ENCODE measurements at places on chromosomes 7 and 10.
A peak's percentile ranks its signal among the peaks of the same experiment; 100 is the strongest.

GRCh38 chr7:128910569-128910945, at the start of gene KCP:
Gene KCP (minus strand): TSS chr7:128910709. CDS start chr7:128910676, 33 bp downstream.
- DNase-seq = no peak

GRCh38 chr7:129841465-129841864, 111.3 kb downstream of the UBE2H start:
- no peak for DNase-seq

- DNase-seq = peak; percentile 12
Measured at GRCh38 chr10:13349463-13350274, 1.6 kb upstream of the SEPHS1 start.

DNA sequence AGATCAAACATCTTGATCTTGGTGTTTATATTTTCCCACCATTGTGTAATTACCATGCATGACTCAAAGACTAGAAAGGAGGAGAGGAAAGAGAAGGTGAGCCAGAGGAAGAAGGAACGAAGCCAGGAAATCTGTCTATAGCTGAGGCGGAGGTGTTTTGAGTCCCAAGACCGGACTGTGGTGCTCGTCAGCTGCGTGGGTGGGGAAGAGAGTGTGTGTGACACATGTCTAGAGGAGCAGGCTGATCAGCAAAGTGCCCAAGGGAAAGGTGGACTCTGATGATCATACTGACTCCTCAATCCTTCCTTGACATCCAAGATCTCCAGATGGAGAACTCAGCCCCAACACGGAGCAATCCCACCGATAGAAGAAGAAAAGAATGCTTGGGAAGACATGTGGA, 189.5 kb upstream of the MINDY3 start:
- DNase-seq = no peak

- DNase-seq = no peak
Measured at GRCh38 chr10:130737621-130738020, 573.9 kb downstream of the TCERG1L start.

- DNase-seq = no peak
Measured at GRCh38 chr10:97116462-97117162, 69.1 kb downstream of the SLIT1 start.

GRCh38 chr7:45132708-45133320, 21.3 kb upstream of the TBRG4 start:
- no peak for DNase-seq

GRCh38 chr7:155247479-155248365, 50.0 kb upstream of the INSIG1 start:
- DNase-seq = peak; percentile 15

DNA sequence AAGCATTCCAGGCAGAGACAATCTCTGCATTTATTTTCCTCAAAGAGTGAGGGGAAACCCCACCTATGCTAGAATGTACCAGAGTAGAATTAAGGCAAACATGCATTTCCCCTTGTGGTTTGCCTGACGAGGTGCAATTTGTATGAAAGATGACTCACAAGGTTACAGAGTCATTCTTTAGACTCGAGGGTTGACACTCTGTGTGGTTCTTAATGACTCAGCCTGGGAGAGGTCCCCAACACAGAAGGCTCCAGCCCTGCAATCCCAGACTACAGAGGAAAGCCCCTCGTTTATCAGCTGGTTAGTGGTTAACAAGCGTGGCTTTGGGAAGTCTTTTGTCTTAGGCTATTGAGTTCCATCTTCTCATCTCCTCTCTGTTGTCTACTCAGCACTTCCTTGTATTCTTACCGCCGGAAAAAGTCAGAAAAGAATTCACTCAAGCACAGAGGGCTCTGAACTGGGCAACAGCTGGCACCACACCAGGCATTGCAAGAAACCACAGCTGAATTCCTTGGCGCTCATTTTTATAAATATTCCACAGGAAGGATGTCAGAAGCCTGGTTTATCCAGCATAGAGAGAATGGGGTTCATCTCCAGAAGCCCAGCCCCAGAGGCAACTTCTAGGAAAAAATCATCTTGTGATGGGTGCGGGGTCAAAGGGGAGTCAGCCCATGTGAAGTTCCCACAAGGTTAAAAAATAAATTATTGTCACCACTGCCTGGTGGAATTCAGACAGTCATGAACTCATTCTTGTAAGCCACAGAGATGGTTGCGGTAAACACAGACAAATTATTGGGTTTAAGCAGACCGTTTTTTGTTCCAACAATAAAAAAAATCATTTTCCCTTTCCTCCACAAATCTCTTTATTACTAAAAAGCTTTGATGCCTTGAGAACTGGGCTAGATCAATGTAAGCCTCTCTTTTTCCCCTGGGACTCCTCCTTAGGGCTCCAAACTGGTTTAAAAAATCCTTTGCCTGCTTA, 24.5 kb upstream of the SVIL start:
- peak; percentile 98 for DNase-seq

- peak; percentile 43 for DNase-seq
Measured at GRCh38 chr10:27724287-27724686, 21.3 kb downstream of the MKX start.

DNA sequence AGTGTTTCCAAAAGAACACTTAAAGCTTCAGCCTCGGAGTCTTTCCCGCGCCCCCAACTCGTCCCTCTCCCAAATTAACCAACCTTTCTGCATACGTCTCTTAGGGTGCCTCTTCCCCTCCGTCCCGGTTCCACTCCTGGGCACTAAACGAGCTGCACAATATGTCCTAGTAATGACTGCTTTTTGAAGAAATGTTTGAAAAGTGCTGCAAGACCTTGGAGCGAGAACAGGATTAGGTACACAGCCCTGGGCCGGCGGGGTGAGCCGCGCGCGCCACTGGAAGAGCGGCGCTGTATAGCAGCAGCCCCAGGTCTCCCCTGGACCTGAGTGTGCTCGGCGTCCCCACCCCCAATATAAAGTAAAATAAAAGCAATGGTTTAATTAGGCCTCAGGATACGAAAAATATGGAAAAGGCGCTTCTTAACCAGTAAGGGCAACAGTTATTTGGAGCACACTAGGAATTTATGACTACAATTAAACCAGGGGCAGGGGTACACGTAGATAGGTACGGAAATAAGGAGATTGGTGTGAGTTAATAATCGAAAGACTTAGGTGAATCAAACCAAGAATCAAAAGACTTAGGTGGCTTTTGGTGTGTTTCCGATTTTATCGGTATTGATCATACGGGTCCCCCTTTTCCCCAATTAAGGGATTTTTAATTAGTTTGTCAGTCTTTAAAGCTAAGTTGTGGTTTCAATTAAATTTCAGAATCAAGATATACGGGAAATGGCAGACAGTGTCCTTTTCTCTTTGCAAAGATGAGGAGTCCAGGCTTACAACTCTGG, 1.9 kb downstream of the TET1 start:
- DNase-seq = peak; percentile 44

- DNase-seq = no peak
Measured at GRCh38 chr7:26060733-26061677, 91.0 kb upstream of the NFE2L3 start.

GRCh38 chr10:34696423-34696822, 118.7 kb downstream of the PARD3 start:
- peak; percentile 78 for DNase-seq

- peak; percentile 10 for DNase-seq
Measured at GRCh38 chr7:25124465-25125136, 459 bp downstream of the CYCS start.

DNA sequence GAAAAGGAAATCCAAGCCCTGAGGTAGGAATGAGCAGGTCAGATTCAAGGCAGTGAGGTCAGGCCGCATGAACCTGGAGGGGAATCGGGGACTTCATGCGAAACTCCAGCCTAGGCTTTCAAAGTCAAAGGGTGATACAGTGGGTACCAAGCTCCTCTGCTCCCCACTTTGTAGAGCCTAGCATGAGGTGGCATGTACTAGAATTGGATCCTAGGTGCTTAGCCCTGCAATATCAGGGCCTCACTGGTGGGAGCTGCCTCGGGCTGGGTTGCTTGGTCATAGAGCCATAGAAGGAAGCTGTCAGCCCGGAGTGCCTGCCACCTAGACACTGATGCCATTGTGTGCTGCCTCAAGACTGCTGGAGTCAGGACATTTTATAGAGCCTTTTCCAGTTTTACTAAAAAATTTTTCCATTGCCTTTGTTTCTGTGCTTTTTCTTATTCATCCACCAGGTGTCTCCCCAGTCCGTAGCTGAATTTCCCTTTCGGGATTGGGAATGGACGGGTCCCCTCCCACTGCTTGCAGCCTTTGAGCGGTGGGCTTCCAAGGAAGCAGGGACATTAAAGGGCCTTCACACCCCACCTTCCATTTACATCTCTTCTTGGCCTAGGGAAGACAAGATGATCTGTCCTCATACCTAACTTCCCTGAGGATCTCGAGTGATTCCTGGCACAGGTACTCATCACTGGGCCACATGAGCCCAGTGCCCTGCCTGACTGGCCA, 5.5 kb upstream of the LZTS2 start:
- DNase-seq = no peak

- DNase-seq = no peak
Measured at GRCh38 chr7:102296179-102296438, 9.4 kb downstream of the SH2B2 start.

- no peak for DNase-seq
Measured at GRCh38 chr10:26468700-26469099, 30.6 kb downstream of the APBB1IP start.

GRCh38 chr10:48536916-48537890, 67.7 kb downstream of the ARHGAP22 start:
- DNase-seq = no peak

- no peak for DNase-seq
Measured at GRCh38 chr10:124495162-124495561, 33.5 kb downstream of the LHPP start.

DNA sequence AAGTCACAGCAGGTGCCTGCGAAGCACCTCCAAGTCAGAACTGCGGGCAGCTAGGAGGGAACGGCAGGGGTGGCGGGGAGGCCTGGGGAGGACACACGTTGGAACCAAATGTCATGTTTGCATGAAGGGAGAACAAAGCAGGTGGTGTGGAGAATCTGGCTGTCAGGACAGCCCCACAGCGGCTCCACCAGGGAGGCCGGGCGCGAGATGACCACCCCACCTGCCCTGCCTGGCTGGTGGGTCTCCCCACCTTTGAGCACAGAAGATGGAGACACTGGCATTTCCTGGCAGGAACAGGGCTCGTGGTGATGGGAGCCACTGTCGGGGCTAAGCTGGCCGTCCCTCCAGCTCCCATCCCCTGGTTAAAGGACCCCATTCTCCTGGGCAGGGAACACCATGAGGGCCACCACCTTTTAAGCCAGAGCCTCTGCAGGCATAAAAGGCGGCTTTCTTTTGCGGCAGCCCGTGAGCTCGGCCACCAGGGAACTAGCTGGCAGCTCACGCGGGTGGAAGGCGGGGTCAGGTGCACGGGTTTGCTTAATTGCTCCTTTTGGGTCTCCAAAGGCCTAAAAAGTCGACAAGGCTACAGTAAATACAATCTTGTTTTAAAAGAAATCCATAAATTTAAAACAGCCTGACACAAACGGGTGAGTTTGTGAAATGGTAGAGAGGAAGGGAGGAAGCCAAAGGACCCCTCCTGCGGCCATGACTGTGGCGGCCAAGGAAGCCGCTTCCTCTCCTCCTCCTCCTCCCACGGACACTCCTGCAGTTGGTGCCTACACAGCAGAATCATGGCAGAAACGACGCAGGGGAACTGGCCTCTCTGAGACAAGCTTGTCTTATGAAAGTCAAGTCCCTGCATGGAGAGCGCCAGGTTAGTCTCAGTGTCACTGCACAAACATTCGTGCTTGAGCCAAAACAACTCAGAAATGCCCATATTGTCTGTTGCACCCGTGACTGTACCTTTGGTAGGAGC, 213.8 kb downstream of the DNAJB6 start:
- no peak for DNase-seq

DNA sequence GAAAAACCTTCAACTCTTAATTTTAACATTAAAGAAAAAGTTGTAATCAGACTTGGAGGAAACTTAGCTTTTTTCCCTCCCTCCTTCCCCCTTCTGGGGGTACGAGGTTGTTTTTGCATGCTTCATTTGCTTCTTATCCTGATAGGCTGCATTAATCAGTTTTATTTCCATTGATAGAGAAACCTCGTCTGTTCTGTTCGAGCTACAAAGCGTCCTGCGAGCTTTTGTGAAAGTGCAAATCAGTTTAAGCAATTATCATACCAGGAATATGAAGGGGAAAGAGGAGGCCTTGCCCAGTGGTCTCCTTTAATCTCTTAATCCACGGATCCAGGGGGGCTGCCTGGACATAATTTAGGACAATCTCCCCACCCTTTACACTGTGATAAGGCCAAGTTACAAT, 7.5 kb downstream of the EMX2 start:
- no peak for DNase-seq

DNA sequence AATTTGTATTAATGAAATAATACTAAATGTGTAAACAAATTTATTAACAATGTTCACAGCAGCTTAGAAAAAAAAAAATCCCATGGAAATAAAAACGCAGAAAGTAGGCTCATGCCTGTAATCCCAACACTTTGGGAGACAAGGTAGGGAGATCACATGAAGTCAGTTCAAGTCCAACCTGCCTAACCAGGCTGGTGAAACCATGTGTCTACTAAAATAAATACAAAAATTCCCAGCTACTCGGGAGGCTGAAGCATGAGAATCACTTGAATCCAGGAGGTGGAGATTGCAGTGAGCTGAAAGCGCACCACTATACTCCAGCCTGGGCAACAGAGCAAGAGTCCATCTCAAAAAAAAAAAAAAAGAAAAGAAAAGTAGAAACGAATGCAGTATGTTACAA, 36.2 kb downstream of the LARP4B start:
- DNase-seq = no peak

- DNase-seq = peak; percentile 6
Measured at GRCh38 chr7:50953820-50954219, 171.1 kb upstream of the GRB10 start.

GRCh38 chr10:50552308-50552707, 71.4 kb downstream of the SGMS1 start:
- peak; percentile 86 for DNase-seq

DNA sequence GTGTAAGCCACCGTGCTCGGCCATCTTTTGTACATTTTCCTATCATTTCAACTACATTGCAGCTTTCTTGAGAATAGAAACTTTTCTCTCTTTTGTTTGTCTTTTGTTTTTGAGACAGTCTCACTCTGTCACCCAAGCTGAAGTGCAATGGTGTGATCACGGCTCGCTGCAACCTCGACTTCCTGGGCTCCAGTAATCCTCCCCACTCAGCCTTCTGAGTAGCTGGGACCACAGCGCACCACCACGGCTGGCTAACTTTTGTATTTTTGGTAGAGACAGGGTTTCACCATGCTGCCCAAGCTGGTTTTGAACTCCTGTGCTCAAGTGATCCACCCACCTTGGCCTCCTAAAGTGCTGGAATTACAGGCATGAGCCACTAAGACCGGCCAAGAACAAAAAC, 31.3 kb upstream of the DAGLB start:
- DNase-seq = no peak

All from HCEC 1CT (cell line).